ENCODE measurements at places on chromosomes 2 and 18.

DNA sequence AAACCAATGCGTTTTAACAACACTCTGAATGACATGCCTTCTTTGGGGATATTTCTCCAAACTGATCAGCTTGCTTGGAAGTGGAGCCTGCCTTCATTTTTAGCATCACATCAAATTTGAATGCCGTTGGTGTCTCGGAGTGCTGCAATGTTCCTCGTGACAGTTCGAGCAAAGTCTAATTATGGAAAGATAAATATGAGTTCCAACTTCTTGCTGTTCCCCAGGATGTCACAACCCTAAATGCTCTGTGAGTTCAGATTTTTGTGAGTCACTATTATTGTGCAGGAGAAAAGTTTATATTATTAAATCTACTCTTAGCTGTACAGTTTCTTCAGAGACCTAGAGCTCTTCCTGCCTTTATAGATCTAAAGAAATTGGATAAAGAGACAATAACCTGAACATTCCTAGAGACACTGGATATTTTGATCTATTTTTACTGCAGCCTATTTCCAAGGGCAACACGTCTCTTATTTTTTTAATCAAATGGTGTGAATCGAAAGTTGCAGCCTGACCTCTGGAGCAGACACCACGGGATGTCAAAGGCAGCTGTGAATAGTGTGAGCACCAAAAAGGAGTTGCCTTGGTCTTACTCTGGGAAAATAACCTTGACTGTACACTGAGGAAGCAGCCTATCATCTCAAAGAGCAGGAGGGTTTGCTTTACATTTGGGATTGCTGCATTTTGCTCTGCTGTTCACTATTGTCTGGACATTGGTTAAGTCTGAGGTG lies 330.1 kb downstream of the TDRD15 start:
- no peak for DNase-seq

DNA sequence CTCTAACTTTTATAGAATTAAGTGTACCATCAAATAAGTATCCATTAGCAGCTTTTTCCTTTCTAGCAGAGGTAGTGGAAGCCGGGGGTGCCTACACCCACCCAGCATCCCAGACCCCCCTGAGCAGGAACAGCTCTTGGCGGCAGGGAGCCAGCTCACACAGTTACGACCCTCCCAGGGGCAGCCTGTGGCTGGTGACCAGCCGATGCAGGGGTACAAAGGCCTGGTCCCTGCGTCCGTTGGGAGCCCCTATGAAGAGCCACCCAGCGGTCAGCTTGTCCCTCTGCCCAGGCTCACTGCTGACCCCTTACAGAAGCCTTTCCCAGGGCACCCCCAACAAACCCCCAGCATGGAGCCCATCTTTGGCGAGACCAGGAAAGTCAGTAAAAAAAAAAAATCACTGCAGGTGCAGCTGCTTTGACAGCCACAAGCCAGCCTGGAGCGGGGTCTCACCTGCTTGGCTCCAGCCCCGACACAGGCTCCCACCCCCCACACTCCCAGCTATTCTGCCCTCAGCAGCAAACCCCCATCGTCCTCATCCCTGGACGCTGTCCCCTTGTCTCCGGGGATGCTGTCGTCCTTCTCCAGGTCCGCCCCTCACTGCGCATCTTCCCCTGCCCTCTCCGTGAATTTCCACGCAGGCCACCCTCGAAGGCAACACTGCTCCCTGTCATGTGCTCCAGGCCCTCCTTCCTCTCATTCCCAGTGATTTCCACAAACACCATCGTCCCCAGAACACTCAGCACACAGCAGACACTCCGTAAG lies 43.1 kb downstream of the GPC1 start:
- DNase-seq, result no peak

- peak; percentile 38 for DNase-seq
Observed at GRCh38 chr2:25700221-25700660, 26.9 kb upstream of the DTNB start.

DNA sequence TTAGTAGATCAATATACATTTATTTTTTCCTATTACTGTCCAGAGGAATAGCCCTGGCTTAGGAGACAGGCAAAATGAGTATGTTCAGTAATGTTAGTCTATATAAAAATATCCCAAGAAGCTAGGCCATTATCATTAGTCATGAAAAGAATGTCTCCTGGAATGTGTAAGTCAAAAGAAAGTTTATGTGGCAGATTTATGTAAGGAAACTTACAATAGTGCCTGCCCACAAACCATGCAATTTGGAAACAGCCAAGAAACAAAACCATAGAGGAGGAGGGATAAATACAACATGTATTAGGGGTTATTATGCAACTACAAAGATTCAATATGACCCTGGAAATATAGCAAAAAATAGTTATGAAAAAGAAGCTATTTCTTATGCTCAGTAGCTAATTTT lies 96.3 kb downstream of the NOL4 start:
- DNase-seq, result no peak

GRCh38 chr2:98731894-98732349 lies 990 bp upstream of the MGAT4A start:
- DNase-seq, result no peak

Measured in GM12865 (cell line).